ENCODE measurements at places on chromosomes 13 and 19.

DNA sequence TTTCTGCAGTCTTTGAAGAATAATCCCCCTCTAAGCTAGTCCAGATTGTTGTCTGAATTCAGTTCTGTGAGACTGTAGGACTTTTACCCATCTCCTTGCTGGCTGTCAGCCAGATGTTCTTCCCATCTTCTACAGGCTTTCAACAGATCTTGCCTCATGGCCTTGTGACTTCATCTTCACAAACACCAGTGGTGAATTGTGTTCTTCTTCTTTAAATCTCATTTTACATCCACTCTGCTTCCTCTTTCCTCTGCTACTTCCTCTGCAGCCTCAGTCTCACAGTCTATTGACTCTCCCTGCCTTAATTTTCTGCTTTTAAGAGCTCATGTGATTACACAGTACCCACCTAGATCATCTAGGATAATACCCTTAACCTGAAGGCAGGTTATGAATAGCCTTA, 859.0 kb upstream of the SLITRK1 start:
- DNase-seq = no peak

GRCh38 chr19:42279902-42280814, 11.1 kb downstream of the CIC start:
- DNase-seq = peak; percentile 53

- no peak for DNase-seq
Observed at GRCh38 chr13:73059460-73060250, 850 bp downstream of the KLF5 start.

GRCh38 chr19:44498988-44499387, 1.3 kb downstream of the ZNF180 start:
- no peak for DNase-seq

- no peak for DNase-seq
Observed at GRCh38 chr19:19342086-19343015, 21.7 kb downstream of the MAU2 start.

GRCh38 chr19:49809160-49809940, 3.7 kb downstream of the FUZ start:
- DNase-seq = no peak

GRCh38 chr19:9836021-9836420, 903 bp downstream of the PIN1 start:
- no peak for DNase-seq

DNA sequence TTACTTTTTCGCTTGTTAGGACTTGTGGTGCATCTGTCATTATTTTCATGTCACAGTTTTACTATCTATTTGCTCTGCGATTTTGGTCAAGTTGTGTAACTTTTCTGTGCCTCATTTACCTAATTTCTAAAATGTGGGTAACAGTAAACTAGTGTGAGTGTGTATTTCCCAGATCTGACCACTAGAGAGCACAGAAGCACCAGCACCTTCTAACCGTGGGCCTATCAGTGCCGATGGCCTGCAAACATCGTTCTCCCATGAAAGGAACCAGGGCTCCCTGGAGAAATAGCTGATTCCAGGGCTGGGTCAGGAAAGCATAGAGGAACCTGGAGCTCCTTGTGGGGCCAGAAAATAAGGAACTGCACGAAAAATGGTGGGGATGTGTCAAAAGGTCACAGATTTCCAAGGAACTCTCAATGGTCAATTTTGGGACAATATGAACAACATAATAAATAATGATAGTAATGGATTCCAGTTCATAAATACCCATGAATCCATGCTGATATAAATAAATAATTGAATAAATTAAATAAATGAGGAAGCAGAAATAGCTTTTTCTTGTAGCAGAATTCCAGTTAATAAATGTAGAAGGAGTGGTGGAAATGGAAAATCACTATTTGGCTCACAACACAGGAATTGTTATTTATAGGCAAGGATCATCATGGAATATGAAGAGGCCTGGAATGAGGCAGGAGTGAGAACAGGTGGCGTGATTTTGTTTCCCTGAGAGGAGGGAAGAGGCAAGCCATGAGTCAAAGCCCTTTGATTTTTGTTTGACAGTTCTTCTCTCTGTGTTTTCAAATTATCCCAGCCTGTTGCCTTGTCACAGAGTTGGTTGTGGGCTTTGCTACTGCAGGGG, 31.1 kb downstream of the CEACAM8 start:
- DNase-seq = peak; percentile 5

- DNase-seq = no peak
Observed at GRCh38 chr19:51542699-51543098, 11.2 kb upstream of the SIGLEC6 start.

GRCh38 chr19:7787141-7787540, 24.1 kb downstream of the CLEC4M start:
- DNase-seq = no peak

DNA sequence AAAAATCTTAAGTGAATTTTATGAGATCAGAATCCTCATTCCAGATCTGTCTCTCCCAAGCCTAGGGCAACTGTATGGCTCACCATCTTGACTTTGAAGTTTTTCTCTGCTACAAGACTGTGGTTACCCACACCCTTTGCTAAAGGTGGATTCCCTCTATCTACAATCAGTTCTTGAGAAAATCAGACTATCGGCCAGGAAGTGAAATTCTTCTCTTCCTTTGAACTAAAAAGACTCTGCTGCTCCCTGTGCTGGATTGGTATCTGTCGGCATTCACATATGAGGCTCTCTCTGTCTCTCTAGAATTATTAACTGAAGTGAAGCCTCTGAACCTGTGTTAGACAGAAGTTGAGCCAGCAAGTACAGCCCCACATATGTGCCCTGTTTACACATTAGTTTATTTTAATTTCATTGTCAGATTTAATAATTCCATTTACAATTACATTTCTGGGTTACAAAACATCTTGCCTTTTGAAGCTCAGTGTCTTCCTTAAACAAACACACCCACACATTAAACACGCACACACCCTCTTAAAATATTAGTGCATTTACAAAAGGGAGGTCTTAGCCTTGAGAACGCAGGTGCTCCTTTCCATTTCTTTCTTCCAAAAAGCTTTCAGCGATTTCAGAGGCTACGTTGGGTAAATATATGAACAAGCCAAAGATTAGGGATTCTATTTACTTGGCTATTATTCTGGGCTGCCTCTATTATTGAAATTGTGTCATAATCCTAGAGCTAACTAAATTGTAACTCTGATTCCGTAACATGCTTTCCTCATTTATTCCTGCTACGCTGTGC, 145.7 kb downstream of the MIPEP start:
- DNase-seq = no peak

- DNase-seq = no peak
Observed at GRCh38 chr19:7856109-7856591, 18.0 kb downstream of the PRR36 start.

DNA sequence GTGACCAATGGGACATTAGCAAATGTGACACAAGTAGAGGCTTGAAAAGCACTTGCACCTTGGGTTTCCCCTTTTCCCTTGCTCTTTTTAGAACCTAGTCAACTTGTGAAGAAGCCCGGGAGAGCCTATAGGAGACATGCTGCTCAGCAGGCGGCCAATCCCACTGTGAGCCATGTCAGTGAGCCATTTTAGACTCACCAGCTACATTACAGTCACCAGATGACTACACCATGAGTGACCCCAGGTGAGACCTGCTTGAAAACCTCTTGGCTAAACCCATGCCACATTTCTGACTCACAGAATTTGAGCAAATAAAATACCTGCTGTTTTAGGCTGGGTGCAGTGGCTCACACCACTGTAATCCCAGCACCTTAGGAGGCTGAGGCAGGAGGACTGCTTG, 317.5 kb downstream of the KLF12 start:
- no peak for DNase-seq

DNA sequence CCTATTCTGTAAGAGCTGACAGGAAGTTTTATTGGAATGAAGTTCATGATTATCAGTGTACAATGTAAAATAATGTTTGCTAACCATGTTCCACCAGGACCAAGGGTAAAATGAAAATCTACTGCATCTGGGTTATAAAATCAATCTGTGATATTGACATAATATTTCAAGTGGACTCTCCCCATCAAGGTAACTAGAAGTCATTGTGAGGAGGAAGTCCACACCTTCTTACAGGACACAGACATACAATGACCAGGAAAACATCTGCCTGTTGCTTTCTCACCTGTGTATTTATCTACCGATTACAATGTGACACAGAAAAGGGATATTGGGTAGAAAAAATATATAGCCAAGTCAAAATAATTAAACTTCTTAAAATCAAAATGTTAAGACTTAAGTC, 140.7 kb upstream of the RFC3 start:
- no peak for DNase-seq

DNA sequence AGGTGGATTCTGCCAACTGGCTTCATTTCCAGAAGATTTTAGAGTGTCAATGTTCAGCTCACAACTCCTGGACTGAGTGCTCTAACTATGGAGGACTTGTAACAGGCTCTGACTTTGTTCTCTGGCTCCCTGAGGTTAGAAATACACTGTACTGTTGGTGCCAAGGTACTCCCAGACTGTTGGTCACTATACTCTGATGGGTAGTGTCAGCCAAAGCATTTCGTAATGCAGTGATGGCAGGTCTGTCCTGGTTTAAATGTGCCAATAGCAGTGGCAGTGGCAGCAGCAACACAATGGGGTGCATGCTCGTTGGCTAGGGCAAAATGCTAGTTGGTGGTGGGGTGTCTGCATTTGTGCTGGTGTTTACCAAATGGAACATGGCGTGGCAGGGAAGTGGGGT, 472.2 kb downstream of the TDRD3 start:
- no peak for DNase-seq

DNA sequence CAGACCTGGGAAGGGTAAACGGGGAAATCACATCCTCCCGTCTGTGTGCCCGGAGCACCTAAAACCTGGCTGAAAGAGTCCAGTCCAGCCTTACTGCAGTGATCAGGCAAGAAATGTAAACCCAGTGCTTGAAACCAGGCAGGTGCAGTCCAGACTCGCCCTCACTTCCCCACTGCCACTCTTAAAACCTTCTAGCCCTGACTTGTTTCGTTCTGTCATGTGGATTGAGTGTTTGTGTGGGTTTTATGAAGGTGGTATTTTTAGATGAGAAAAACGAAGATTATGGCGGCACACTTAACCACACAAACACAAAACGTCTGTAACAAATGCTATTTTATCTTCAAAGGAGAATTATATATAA, 839 bp upstream of the CKAP2 start:
- DNase-seq = no peak

DNA sequence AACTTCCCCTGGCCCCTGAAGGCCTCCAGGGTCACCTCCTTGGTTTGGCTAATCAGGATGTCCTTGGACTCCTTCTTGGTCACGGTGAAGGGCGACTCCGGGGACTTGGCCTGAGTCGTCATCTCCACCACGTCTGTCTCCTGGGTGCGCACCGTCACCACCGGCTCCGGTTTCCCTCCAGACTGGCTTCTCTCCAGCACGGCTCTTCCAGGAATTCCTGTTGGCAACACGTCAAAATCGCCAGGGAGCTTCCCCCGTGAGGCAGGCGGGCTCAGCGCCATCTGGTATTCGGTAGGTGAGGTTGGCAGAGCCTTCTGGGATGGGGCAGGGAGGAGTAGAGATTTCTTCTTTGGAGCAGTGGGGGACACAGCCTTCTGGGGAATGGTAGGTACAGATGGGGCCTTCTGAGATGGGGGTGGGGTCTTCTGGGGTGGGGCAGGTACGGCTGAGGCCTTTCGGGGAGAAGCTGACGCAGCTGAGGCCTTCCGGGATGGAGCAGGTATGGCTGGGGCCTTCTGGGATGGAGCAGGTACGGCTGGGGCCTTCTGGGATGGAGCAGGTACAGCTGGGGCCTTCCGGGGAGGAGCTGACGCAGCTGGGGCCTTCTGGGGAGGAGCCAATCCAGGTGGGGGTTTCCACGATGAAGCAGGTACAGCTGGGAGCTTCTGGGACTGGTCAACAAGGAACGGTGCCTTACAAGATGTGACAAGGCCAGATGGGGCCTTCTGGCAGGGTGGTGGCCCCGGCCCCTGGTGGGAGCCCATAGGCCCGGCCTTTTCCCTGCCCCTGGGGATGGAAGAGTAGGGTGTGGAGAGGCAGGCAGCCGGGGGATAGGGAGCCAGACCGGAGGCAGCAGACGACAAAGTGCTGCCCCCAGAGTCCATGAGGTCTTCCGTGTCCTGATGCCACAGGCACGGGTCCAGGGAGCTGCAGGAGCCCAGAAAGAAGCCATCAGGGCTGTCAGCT, 3.8 kb downstream of the GARIN5B start:
- DNase-seq = no peak

GRCh38 chr13:85230691-85231093, 568.5 kb downstream of the SLITRK6 start:
- DNase-seq = no peak

- no peak for DNase-seq
Observed at GRCh38 chr19:39335168-39335548, 685 bp downstream of the GMFG start.

DNA sequence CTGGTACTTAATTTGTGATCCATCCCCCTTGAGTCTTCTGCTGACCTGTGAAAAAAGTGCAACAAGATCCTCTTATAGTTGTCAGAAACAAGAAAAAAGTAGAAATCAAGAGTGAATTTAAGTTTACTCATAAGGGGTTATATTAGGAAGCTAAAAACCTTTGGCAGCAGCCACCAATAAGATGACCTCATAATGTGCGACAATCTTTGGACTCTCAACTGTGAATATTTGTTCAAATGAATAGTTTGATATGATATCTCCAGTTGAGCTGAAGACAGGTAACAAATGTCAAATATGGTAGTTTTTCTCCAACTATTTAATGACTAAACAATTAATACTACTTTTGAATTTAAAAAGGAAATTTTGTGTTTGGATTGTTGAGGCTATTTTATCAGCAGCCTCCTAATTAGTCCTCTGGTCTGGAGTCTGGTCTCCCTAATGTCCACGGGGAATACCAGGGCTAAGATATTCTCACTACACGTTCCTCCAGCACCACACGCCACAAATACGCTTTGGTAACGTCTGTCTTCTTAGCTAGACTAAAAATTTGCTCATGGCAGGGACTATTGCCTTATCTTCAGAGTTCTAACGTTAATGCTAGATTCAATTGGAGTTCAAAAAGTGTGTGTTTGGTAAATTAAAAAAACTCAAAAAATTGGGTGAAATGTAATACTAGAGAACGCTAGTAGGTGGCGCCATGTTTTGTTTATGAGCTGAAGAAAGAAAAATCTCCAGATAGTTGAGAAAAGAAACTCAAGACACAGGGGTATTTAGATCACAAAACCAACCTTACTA, 51.0 kb upstream of the PDX1 start:
- no peak for DNase-seq

DNA sequence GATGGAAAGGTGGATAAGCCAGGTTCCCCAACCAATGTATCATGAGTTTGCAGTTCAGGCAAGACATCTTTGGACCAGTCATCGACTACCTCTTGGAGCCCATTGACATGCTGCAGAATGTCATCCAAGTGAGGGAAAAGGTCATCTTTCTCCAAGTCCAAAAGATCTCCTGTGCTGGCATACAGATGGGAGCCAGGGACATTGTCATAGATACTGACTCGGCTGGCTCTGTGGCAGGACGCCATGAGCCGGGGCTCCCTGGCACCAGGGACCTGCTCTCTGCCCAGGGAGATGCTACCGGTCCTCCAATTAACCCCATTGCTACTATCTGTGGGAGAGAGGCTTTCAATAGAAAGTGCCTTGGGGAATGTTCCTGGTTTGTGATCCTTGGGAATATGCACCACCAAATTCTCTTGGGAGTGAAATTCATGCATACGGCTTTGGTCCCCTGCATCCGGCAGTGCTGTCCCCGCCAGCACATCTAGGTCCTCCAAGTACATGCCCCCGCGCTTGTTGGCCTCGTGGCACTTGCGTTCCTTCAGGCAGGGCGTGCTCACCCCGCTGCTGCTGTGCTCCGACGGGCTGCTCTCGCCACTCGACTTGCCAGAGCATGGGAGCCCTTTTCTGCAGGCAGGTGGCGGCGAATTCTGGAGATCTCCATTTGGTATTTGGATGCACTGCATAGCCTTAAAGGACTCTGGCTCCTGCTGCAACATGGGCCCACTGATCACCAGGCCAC, 113.0 kb downstream of the KL start:
- DNase-seq = no peak
